Activated CD4-positive, alpha-beta T cell treated with anti-CD3 and anti-CD28 coated beads for 36 hours (primary cell): ENCODE measurements at places on chromosomes 5 and 9.

DNA sequence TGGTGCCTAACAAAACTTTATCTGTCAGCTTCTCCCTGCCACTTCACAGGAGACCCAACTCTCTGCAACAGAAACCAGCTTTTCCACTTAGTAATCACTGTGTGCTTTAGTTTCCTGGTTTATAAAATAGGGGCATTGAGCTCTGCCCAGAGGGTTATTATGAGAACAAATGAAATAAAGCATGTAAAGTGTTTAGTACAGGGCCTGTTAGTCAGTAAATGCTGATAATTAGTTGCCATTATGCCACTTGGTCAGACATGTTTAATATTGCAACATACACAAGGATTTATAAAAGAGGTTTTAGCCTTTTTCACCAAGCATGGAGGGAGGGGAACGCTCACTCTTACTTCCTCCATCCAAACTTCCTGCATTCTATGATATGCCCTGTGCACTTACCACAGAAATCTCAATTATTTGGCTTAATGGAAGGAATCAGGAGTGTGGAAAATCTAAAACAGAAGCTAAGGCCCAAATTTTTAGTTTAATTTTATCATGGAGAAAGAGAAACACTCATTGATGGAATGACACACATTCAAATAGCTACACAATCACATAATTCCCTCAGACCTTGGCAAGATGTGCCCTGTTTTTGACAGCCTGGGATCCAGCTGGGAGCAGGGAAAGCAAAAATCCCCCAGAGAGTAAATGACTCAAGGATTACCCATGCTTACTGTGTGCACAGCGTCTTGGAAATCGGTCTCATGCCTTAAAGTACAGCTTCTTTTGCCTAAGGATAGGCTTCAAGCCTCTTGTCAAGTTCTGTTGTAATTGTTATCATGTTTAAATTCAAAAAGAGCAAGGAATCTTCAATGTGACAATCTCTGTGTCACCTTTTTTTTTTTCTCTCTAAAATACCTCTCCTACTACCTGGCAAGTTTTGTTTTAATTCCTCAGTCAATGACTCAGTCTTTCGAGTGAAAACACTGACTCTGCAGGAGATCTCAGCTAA lies 34.0 kb downstream of the ZNF474 start:
- no peaks in the 10 kb centered on the region for H3K36me3 ChIP-seq
- H3K4me1 ChIP-seq: no peaks in the 10 kb centered on the region
- no peak for DNase-seq
- H3K27ac ChIP-seq: no peak overlapping the region
- H3K27me3 ChIP-seq: peaks cover 3% of the 10 kb centered on the region

GRCh38 chr5:122067390-122067789 lies 10.7 kb downstream of the LOX start:
- no peaks in the 10 kb centered on the region for H3K27me3 ChIP-seq
- H3K36me3 ChIP-seq: no peaks in the 10 kb centered on the region
- no peak overlapping the region for H3K4me3 ChIP-seq
- no peaks in the 10 kb centered on the region for H3K4me1 ChIP-seq

- peak overlapping the region; percentile 42 for H3K27ac ChIP-seq
- peaks cover 32% of the 10 kb centered on the region for H3K4me1 ChIP-seq
- no peaks in the 10 kb centered on the region for H3K27me3 ChIP-seq
- H3K4me3 ChIP-seq: no peak overlapping the region
Measured at GRCh38 chr5:383621-384020, 59.4 kb upstream of the EXOC3 start.

GRCh38 chr5:112708103-112708622 lies 29.5 kb upstream of the APC start:
- H3K4me1 ChIP-seq: peaks cover 55% of the 10 kb centered on the region
- peak overlapping the region; percentile 90 for H3K27ac ChIP-seq
- H3K27me3 ChIP-seq: no peaks in the 10 kb centered on the region
- H3K4me3 ChIP-seq: peak overlapping the region; percentile 83
- DNase-seq: no peak

- no peak overlapping the region for H3K27ac ChIP-seq
- no peak overlapping the region for H3K4me3 ChIP-seq
- H3K36me3 ChIP-seq: no peaks in the 10 kb centered on the region
- no peaks in the 10 kb centered on the region for H3K27me3 ChIP-seq
- DNase-seq: no peak
Measured at GRCh38 chr5:108171759-108172158, 210.1 kb downstream of the FBXL17 start.

- H3K36me3 ChIP-seq: peaks cover 3% of the 10 kb centered on the region
- no peak overlapping the region for H3K27ac ChIP-seq
- H3K4me3 ChIP-seq: peak overlapping the region; percentile 63
- no peak for DNase-seq
- peaks cover 41% of the 10 kb centered on the region for H3K27me3 ChIP-seq
- H3K4me1 ChIP-seq: peaks cover 15% of the 10 kb centered on the region
Measured at GRCh38 chr5:77850536-77851175, 74.5 kb upstream of the TBCA start.

GRCh38 chr5:179154991-179155955 lies 95.1 kb downstream of the ZNF354C start:
- no peaks in the 10 kb centered on the region for H3K4me1 ChIP-seq
- H3K27ac ChIP-seq: no peak overlapping the region
- no peaks in the 10 kb centered on the region for H3K36me3 ChIP-seq
- H3K27me3 ChIP-seq: no peaks in the 10 kb centered on the region

- H3K4me3 ChIP-seq: no peak overlapping the region
- no peak overlapping the region for H3K27ac ChIP-seq
- H3K27me3 ChIP-seq: no peaks in the 10 kb centered on the region
- DNase-seq: no peak
Measured at GRCh38 chr5:36199620-36200019, 42.1 kb downstream of the NADK2 start.

- no peak overlapping the region for H3K4me3 ChIP-seq
- peaks cover 3% of the 10 kb centered on the region for H3K27me3 ChIP-seq
- no peak for DNase-seq
- no peaks in the 10 kb centered on the region for H3K36me3 ChIP-seq
- no peak overlapping the region for H3K27ac ChIP-seq
- peaks cover 6% of the 10 kb centered on the region for H3K4me1 ChIP-seq
Measured at GRCh38 chr9:136048560-136049411, 46.3 kb downstream of the NACC2 start.

- H3K27ac ChIP-seq: no peak overlapping the region
- H3K4me3 ChIP-seq: no peak overlapping the region
- peaks cover 10% of the 10 kb centered on the region for H3K27me3 ChIP-seq
- no peaks in the 10 kb centered on the region for H3K36me3 ChIP-seq
Measured at GRCh38 chr5:73812457-73812856, 186.5 kb downstream of the ARHGEF28 start.

- H3K36me3 ChIP-seq: peaks cover 10% of the 10 kb centered on the region
- H3K4me3 ChIP-seq: no peak overlapping the region
- no peak for DNase-seq
Measured at GRCh38 chr5:16536818-16537217, 71.2 kb upstream of the ZNF622 start.

GRCh38 chr9:13628526-13628925 lies 349.0 kb upstream of the MPDZ start:
- no peak overlapping the region for H3K27ac ChIP-seq
- H3K4me3 ChIP-seq: no peak overlapping the region
- no peaks in the 10 kb centered on the region for H3K36me3 ChIP-seq
- DNase-seq: no peak
- no peaks in the 10 kb centered on the region for H3K4me1 ChIP-seq

- no peaks in the 10 kb centered on the region for H3K27me3 ChIP-seq
- no peak for DNase-seq
- H3K27ac ChIP-seq: no peak overlapping the region
- H3K36me3 ChIP-seq: peaks cover 42% of the 10 kb centered on the region
- peaks cover 24% of the 10 kb centered on the region for H3K4me1 ChIP-seq
- no peak overlapping the region for H3K4me3 ChIP-seq
Measured at GRCh38 chr9:130104491-130105193, 50.9 kb downstream of the GPR107 start.

- DNase-seq: no peak
- no peaks in the 10 kb centered on the region for H3K27me3 ChIP-seq
- peaks cover 75% of the 10 kb centered on the region for H3K4me1 ChIP-seq
- peaks cover 2% of the 10 kb centered on the region for H3K36me3 ChIP-seq
Measured at GRCh38 chr5:56070851-56071465, 76.2 kb upstream of the IL6ST start.

- H3K27ac ChIP-seq: no peak overlapping the region
- no peaks in the 10 kb centered on the region for H3K36me3 ChIP-seq
- H3K27me3 ChIP-seq: no peaks in the 10 kb centered on the region
- H3K4me3 ChIP-seq: no peak overlapping the region
- peaks cover 4% of the 10 kb centered on the region for H3K4me1 ChIP-seq
Measured at GRCh38 chr5:76766746-76767145, 50.8 kb downstream of the F2R start.

GRCh38 chr5:147935032-147935431 lies 28.7 kb upstream of the C5orf46 start:
- H3K27ac ChIP-seq: no peak overlapping the region
- no peak for DNase-seq
- H3K36me3 ChIP-seq: no peaks in the 10 kb centered on the region
- H3K4me3 ChIP-seq: no peak overlapping the region

GRCh38 chr5:142807372-142807911 lies 37.3 kb downstream of the ARHGAP26 start:
- peaks cover 1% of the 10 kb centered on the region for H3K36me3 ChIP-seq
- H3K27me3 ChIP-seq: no peaks in the 10 kb centered on the region
- H3K27ac ChIP-seq: no peak overlapping the region
- no peak for DNase-seq

DNA sequence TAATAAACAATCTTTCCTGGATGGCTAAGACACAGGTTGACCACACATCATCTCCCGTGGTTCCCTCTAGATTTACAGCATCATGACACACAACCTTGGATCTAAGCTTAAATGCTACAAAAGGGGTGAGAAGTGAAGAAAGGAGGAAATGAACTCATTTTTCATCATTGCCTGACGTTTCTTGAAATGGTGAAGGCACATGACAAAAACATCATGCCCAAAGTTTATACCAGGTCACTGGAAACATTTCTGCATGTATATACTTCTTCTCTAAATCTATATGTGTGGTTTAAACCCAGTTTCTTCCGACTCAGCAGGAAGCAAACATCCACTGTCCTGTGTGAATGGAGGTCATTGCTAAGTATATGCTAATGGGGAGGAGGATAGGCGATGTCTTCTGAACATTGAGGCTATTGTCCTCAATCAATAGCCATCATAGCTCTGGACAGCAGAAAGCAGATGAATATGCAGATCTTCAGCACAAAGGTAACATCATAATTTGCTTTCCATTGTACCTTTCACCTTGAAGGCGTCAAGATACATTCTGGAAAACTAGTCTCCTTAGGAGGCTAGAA lies 137.4 kb downstream of the MED27 start:
- H3K36me3 ChIP-seq: peaks cover 18% of the 10 kb centered on the region
- H3K4me1 ChIP-seq: no peaks in the 10 kb centered on the region
- DNase-seq: no peak
- H3K4me3 ChIP-seq: no peak overlapping the region
- H3K27ac ChIP-seq: no peak overlapping the region

- no peaks in the 10 kb centered on the region for H3K4me1 ChIP-seq
- H3K36me3 ChIP-seq: no peaks in the 10 kb centered on the region
- H3K27me3 ChIP-seq: no peaks in the 10 kb centered on the region
- H3K4me3 ChIP-seq: no peak overlapping the region
- H3K27ac ChIP-seq: no peak overlapping the region
Measured at GRCh38 chr5:129617206-129617605, 130.7 kb upstream of the MINAR2 start.

DNA sequence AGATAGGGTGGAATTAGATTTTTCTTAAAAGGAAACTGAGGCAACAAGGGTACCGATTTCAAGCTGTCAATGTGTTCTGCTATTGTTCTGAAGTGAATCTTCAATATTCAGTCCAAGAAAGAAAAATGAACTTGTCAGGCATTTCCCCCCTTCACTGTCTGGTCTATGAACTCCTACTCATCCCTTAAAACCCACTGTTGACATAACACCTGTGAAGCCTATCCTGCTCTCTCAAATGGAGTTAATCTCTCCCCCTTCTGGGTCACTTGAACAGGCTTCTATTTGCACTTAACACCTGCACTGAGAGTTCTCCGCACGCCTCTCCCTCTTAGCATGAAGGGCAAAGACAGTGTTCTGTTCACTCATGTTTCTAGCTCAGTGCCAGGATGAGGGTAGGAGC lies 144.3 kb downstream of the CRB2 start:
- H3K27ac ChIP-seq: no peak overlapping the region
- H3K36me3 ChIP-seq: no peaks in the 10 kb centered on the region
- no peak for DNase-seq
- H3K27me3 ChIP-seq: no peaks in the 10 kb centered on the region
- no peaks in the 10 kb centered on the region for H3K4me1 ChIP-seq
